ENCODE measurements at places on chromosomes 7 and 10.

GRCh38 chr10:31186225-31187000 is 132.6 kb upstream of the ZEB1 start:
- DNase-seq = no peak

DNA sequence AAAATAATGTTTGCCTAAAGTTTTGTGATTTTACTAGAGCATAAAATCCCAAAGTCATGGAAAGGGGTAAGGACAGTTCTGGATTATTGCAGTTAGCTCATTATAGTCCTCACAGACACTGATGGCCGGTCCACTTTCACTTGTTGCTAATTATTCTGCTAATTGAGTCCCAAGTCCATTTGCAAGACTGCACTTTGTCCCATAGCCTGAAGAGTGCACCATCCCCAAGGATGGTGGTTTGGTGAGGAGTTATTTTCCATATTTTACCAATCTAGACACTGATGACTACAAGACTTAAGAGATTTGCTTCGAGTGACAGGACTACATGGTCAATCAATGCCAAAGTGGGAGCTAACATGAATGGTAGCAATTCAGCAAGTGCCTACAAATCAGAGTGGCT is 181.8 kb upstream of the CACNA2D1 start:
- DNase-seq = no peak

DNA sequence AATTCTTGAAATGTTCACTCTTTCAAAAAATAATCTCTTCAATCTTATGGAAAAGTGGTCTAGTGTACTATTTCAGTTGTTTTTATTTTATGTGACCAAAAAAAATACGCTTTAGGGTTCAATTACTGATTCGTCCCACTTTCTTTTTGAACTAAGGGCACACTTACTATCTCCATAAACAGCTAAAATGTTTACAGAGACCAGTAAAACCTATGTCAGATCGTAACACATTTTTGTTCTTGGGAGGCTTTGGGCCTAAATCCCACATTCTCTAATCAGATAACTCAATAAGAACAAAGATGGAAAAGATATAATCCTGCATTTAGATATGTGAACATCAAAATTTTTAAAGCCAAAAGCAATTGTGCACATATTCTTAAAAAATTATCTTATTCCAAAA is 29.8 kb upstream of the EPC1 start:
- no peak for DNase-seq

DNA sequence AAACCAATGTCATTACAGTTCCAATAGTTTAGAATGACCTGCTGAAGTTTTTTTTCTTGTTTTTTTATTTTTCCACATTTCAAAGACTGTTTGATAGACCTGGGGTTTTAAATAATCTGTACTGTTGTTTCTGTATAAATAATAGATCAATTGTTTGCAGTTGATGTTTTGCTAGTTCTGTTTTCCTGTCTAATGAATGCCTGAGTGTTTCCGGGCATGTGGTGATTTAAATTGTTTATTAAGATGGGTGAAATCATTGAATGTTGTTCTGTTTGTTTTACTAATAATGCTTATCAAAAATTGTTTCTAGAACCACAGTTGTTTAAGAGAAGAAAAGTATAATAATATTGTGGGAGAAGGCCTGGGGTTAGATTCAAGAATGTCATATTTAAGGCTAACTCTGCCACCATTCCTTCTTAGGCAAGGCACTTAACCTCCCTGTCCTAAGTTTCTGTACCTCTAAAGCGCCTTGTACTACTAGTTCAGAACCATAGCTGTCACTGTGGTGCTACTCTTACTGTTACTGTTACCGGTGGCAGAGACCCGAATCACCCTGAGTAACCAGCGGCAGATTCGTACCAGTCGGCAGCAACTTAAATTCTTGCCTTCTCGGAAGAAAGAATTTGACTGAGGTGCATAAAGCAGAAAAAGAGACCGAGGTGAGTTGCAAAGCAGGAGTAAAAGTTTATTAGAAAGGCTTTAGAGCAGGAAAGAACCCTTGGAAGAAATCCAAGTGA is 1014.1 kb downstream of the REEP3 start:
- DNase-seq = no peak

DNA sequence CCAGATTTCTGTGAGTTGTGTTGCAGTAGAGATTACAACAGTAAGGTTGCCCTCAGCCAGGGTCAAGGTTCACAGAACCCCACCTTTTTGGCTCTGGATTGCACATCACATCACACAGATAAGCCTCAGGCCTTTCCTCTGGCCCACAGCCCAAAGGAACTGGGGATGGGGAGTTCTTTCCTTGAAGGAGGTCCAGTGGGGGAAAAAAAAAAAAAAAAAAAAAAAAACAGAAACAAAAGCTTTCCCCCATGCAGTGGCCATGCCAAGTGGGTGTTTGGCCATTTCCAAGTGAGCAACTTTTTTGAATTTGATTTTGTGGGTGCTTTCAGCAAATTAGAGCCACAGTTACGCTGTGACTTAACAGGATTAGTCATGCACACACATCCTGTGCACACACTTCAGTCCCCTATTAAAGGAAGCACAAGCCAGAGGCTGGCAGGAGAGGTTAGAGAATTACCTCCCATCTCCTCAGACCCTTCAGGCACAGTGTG is 79.3 kb upstream of the NANOS1 start:
- DNase-seq = no peak

DNA sequence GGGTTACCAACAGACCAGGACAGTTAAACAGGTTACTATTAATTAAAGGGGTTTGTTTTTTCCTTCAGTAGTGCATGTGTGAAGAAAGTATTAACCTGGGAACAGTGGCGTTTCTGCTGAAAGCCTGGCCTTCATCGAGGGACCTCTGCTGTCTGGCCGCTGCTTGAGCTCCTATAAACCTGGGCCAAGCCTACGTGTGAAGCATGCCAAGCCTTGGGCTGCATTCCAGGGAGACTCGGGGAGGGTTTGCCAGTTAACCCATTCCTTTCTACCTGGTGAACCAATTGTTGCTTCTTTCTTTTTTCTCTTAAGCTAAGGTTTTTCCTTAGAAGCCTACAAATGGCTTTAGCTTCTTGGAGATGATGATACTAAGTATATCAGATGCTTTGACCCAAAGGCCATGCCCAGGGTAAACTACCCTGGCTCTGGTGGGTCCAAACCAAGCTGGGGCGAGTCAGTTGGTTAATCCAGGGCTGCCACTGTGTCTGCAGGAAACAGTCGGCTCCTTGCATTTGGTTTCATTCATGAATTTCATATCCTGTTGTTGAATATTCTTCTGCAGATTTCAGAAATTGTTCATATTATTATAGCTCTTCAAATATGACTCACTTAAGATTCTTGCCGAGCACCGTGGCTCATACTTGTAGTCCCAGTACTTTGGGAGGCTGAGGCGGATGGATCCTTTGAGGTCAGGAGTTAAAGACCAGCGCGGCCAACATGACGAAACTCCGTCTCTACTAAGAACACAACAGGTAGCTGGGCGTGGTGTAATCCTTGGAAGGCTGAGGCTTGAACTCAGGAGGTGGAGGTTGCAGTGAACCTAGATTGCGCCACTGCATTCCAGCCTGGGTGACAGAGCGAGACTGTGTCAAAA is 23.8 kb downstream of the PFKP start:
- DNase-seq = no peak

- no peak for DNase-seq
These were observed 81.4 kb downstream of the FAM185A start for GRCh38 chr7:102830197-102830596.

DNA sequence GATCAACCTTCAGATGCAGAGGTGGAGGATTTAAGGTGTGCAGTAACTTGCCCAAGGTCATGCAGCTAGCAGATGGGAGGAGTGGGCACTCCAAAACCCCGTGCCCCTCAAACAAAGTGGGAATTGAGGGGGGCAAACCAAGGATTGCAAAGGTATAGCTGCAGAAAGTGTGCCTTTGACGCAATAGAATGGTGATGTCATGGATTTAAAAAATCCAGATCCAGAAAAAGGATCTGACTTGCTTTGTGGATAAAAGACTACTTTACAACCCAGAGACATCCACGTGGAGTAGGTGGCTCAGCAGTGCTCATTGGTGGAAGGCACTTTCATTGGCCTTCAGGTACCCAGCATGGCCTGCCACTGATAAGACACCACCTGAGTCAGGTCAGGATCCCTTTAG is 15.7 kb upstream of the ADRB1 start:
- no peak for DNase-seq

- DNase-seq = no peak
These were observed 63.3 kb downstream of the TMEM26 start for GRCh38 chr10:61389887-61390286.

- peak; percentile 16 for DNase-seq
These were observed 639.6 kb upstream of the FOXK1 start for GRCh38 chr7:4042402-4043045.

DNA sequence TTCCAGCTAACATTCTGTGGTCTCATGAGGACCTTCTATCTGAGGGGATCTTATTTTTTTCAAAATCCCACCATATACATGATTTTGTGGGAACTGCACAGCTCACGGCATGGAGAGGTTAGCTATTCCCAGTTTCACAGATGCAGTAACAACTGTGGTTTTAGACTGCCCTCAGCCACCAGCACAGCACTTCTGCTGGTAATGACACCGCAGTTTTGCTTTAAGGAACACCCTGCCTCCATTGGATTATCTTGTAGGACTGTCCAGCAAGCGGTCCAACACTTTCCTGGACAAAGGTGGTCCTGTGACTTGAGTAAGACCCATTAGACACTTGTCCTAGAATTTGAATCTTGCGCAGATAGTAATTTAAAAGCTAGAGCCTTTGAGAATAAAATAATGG is 65.3 kb upstream of the SMNDC1 start:
- no peak for DNase-seq

DNA sequence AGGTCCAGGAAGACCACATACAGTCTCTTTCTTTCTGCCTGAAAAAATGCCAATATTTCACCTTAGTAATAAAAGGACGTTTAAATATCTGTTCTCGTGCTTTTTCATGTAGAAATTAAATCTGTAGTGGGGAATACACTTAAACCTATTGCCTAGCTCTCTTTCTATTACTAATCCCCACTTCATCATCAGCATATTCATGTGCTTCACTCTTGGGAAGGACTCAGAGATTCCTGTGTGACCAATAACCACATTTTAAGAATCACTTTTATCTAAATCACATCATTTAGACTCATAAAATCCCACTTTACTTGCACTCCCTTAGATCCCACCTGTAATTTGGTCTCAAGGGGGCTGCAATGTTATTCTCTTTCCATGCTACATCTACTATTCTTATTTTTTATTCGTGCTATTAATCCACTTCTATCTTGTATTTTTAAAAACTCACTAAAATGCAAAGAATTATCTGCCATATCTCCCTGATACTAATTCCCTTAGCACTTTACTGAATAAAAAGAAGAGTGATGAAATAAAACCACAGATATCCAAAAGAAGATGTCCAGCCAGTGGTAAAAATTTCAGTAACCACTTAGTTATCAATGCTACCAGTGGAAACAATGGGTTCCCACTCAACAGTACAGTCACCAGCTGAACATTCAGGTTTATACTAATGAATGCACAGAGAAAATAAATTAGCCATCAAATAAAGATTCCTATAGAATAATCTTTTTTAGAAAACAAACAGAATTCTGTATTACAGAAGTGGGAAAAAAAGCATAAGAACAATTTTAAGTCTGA is 102.1 kb downstream of the PPP1R17 start:
- no peak for DNase-seq

GRCh38 chr7:155811895-155812761 is at the start of gene SHH:
Gene SHH, minus strand, starts transcription at chr7:155812463. Its CDS starts 341 bp downstream, at chr7:155812122.
- DNase-seq = no peak

- DNase-seq = no peak
These were observed 6.0 kb downstream of the ADCYAP1R1 start for GRCh38 chr7:31058122-31058521.

- DNase-seq = no peak
These were observed 232.5 kb downstream of the SKIDA1 start for GRCh38 chr10:21292763-21293517.

- DNase-seq = no peak
These were observed 47.5 kb downstream of the INSYN2A start for GRCh38 chr10:127148933-127149220.

All from NCI-H187 (cell line).